Mammary epithelial cell (primary cell): ENCODE measurements at places on chromosomes 7 and 10.

DNA sequence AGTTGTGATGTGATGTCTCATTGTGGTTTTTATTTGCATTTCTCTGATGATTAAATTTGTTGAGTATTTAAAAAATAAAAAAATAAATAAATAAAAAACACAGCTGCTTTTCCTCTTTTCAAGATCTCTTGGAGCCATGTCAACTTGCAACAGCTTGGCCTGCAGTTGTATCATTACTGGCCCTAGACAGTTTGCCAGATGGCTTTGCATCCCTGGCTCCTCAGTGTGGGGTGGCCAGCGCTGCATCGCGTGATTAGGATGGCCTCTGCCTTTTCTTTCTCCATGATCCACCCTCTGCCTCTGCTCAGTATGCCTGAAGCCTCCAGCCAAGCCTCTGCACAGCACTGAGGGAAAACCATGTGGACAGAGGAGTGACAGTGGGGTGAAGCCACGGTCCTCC lies 96.8 kb downstream of the PPP1R3C start:
- no peak for DNase-seq

DNA sequence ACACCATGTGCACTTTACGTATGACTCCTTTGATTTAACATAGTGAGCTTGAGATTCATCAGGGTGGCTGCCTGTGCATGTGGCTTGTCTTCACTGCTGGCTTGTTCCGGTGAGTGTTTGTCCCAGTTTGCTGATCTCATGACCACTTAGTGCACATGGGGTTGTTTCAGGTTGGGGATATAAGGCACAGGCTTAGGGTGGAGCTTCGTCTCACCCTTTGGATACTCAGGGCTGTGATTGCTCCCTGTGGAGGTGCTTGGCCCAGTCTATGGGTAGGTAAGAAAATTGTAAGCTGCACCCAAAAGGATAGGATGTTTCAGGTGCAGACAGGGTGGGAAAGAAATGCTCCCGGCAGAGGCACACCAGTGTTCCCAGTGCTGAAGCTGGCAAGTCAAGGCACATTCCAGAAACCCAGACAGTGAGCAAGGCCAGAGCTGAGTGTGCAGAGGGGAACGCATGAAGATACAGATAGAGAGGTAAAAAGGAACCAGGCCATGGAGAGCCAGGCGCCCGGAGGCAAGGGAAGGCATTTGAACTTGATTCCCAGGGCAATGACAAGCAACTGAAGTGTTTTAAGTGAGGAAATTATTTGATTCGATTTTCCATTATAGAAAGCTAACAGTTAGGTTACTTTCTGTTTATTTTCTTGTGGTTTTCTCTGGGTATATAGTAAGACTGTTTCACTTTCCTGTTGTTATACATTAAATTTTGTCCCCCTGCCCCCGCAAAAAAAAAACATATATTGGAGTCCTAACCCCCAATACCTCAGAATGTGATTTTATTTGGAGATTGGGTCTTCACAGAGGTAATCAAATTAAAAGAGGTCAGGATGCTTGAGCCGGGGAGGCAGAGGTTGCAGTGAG lies 289.8 kb upstream of the KLF6 start:
- peak; percentile 89 for DNase-seq

- peak; percentile 75 for DNase-seq
Observed at GRCh38 chr10:28217848-28218247, 85.0 kb downstream of the MPP7 start.

DNA sequence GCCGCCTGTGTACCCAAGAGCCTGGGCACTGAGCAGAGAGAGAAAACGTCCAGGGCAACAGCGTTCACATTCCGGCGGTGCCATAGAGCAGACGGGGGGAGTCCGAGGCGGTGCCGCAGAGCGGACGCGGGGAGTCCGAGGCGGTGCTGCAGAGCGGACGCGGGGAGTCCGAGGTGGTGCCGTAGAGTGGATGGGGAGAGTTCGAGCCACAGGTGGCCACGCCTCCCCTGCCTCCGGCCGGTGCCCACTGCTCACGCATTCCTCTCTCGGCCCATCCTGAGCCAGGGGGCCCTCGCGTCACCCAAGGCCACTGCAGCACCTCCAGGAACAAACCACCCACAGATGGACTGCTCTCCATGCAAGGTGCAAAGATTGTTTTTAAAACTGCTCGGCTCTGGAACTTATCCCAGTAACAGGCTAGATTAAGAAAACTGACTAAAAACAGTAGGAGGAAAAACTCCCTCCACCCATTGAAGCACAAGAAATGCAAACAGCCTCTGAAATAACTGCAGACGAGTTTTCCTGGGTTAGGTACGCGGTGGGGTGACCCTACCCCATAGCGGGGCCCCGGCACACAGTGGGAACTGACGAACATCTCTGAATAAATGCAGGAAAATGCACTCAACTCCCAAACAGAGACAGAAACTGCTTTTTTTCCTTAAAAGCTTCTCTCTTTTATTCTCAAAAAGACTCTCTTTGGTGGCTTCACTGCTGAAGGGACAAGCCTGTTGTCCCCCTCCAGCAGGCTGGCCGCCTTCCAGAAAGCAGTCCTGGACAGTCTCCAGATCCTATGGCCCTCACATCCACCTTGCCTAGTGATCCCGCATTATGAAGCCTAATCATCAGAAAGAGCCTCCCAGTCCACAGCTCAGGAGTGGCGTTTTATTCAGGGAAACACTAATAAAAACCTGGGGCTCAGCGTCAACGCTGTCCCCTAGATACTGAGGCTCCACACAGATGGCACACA lies 55.9 kb downstream of the DIP2C start:
- no peak for DNase-seq

DNA sequence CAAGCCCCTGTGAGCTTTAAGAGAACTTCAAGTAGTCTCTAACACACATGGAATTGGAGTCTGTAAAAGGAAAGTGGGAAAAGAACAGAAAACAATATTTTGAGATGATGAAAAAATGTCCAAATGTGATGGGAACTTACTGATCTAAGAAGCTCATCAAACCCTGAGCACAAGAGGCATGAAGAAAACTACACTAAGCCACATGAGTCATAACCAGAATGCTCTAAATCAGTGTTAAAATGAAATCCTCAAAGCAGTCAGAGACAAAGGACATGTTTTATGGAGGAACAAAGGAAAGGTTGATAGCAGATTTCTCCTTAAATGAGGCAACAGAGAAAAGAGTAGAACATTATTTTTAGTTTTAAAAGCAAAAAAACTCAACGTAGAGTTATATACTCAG lies 37.2 kb downstream of the ZNF33A start:
- DNase-seq: no peak
